Neural progenitor cell (in vitro differentiated cells): ENCODE measurements at places on chromosomes 7 and 10.

- DNase-seq: no peak
Measured at GRCh38 chr10:102812231-102812876, 24.9 kb downstream of the CYP17A1 start.

DNA sequence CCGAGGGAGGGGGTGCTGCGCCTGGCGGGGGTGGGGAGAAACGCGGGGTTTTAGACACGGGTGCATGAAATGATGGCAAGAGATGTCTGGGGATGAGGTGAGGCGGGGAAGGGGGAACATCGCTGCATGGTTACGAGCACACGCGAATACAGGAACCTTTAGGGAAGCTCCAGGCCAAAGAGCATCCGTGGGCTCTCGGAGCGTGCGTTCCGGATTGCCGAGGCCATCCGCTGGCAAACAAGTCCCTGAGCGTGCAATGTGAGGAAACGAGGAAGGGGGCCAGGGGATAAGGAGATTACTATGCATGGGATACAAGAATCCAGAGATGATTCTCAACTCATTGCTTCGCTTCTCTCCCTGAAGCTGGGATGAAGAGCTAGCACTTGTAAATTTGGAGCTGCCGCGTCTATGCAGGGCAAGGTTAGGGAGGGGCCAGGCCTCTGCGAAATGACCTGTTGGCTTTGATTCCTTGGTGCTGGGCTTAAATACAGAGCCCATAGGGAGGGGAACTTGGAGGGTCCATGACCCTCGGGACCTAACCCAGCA lies 520 bp upstream of the WNT2 start:
- DNase-seq: peak; percentile 23

- DNase-seq: peak; percentile 86
Measured at GRCh38 chr7:149569025-149569725, 71.6 kb upstream of the ZNF746 start.

- no peak for DNase-seq
Measured at GRCh38 chr7:52154382-52154781, 837.8 kb upstream of the COBL start.

- DNase-seq: no peak
Measured at GRCh38 chr7:152076940-152077933, 51.8 kb downstream of the GALNT11 start.

GRCh38 chr7:108132551-108133265 lies 2.5 kb upstream of the LAMB4 start:
- peak; percentile 86 for DNase-seq

DNA sequence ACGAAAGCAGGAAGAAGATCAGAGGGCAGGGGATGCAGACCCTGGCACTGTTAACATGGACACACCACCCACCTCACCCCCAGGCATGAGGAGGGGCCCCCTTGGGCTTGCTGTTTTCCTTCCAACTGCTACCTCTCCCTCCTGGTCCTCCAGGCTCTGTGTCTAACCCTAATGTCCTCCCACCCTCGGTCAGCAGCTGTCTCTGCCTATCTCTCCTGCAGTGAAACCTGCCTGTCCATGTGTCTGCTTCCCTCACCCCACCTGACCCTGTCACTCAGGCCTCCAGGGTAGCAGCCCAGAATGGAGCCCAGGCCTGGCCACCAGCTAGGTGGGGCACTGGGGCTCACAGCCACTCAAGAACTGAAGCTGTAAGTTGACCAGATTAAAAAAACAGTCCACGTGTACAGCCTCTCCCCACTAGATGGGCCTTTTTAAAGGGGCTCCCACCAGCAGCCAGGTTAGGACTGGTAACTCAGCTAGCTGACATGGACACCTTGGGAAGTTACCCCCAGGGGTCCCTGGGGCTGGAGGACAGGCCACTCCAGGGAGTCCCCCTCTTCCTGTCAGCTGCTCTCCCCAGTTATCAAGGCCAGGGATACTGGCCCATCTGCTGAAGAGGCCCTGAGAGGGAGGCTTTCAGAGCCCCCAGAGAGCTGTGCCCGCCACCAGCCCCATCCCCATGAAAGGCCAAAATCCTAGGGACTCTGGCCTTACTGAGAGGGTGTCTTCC lies 1.5 kb downstream of the SMARCD3 start:
- DNase-seq: no peak

DNA sequence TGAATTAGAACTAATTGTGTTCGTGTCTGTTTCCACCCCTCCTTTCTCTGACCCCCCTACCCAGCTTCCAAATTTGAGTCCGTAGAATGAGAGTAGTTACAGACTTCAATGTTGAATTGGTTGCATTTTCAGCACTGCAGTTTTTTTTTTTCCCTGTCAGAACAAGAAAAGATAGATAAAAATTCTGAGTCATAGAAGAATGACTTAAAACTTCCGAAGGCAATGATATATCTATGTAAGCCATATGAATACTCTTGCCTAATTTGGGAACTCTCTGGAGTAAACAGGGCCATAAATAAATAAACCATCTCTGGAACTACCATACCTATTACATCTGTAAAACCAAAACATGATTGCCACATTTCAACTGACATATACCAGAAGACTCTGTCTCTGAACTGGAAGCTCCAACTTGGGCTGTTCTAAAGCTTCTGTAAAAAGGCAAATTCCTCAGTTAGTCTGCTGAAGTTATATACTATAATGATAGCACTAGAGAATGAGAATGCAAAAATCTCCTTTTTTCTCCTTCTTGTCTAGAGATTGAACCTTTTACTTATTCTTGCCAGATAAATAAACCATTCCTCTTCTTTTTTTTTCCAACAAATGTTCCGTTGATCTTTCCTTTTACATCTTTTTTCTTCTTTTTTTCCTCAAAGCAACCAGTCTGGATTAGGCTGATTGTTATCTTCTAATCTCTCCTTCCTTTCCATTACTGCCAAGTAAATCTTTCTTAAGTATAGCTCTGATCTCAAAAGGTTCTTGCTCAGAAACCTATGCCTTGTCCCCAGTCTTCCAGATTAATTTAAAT lies 23.5 kb downstream of the VCL start:
- no peak for DNase-seq

GRCh38 chr10:131088619-131089018 lies 222.9 kb downstream of the TCERG1L start:
- peak; percentile 29 for DNase-seq

DNA sequence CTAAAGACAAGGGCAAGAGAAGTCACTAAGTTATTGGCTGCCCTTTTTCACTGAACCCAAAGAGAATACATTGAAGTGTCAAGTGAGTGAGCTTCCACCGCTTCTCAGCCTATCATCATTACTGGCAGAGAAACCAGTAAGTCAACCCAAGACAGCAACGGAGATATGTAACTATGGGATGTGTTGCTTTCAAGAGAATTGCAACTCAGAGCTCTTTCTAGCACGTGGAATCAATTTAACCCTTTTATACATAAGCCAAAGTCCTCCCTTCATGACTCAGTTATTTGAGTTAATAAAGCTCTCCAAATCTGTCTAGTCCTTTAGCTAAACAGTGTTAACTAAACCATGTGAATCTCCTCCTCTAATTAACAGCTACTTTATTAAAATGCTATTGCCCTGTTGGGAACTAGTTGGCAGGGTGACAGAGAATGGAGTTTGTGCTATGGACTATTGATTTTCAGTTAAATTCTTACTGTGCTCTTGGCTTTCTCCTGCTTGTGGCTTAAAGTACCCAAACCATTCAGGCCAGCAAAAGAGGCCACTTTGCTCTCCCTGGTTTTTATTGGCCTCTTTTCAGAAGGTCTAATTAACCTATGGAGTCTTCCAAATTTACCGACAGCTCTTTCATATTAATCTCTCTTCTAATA lies 287.7 kb downstream of the NRG3 start:
- no peak for DNase-seq

- DNase-seq: no peak
Measured at GRCh38 chr7:109898-110556, 82.3 kb upstream of the FAM20C start.

DNA sequence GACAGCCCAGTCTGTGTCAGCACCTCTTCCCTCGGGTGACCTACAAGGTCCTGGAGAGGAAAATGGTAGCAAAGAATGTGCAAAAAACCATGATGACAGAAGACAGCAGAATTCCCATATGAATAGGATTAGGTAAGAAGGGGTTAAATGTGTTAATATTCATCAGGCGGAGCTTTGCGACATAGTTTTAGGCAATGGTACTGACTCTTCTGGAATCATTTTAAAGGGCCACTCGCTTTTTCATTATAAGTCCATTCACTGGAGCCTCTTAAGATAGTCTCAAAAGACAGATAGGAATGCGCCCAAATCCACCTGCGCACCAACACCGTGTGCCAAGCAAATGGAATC lies 38.2 kb downstream of the DLG5 start:
- no peak for DNase-seq

- DNase-seq: no peak
Measured at GRCh38 chr10:105745596-105746148, 1104.6 kb downstream of the SORCS3 start.

- DNase-seq: no peak
Measured at GRCh38 chr10:36872702-36873393, 252.6 kb upstream of the ANKRD30A start.

- DNase-seq: no peak
Measured at GRCh38 chr10:78181381-78182055, 147.9 kb downstream of the RPS24 start.

DNA sequence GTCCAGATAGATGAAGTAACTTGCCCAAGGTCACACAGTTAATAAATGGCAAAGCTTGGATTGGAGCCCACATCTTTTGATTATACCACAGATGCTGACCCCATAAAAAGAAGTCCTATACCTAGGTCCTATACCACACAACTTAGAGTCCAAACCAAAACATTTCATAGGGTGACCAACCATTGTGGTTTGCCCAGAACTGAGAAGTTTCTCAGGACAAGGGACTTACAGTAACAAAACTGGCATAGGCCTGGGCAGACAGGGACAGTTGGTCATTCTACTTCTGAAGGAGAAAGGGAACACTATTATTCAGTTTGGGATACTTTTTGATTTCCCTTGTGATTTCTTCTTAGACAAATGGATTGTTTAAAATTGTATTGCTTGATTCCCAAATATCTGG lies 32.9 kb upstream of the PRLHR start:
- DNase-seq: no peak

DNA sequence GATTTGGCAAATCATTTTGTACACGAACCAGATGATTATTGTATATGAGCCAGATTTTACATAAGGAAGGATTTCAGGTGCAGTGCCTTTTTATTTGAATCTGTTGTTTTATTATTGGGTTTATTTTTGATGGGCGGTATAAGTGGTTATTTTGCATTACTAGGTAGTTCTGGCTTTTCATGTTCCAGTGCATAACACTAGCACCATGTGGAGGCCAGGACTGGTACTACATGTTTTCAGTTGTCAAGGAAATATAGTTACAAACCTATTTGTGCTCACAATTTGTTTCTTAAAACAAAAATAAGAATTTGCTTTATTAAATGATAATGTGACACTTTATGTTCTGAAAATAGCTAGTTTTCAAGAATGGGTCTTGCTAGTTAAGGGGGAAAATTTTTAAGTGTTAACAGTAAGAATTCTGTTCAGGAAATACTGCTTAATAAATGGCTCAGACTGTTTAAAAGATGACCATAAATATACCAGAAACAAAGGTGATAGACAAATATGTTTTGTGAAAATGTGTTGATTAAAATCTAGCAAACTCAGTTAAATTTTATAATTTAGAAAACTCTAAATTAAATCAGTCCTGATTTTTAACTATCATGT lies 7.1 kb upstream of the SEMA3E start:
- DNase-seq: peak; percentile 54

DNA sequence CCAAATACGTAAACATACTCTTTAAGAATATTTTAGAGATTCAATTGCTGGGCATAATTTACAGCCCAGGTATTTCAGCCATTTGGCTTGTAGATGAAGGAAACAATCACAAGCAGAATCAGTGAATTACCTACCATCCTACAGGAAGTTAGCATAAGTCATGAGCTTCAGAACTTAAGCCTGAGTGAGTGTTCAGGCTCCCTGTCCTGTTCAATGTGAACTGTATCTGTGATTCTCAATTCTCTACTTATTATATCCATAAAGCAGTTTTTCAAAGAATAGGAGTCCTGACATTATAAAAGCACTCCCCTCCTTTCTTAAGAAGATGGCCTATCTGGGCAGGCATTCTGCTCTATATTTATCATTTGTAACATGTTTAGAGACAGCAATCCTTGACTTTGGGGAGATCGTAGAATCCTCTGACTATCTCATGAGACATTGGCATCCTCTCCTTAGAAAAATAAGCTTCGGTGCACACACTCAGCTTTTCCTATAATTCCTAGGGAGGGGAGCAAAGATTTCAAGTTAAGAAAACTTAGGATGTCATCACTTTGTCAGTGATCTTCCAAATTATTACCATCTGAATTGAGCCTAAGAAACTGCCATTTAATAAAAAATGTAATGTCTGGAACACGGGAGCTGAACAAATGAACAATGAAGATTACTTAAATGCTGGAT lies 645.2 kb upstream of the IGFBP3 start:
- no peak for DNase-seq

- no peak for DNase-seq
Measured at GRCh38 chr7:89145801-89146200, 350.3 kb upstream of the TEX47 start.

GRCh38 chr10:79187121-79187940 lies 118.6 kb downstream of the ZMIZ1 start:
- DNase-seq: no peak

GRCh38 chr10:70363971-70364771 lies 18.3 kb downstream of the LRRC20 start:
- DNase-seq: peak; percentile 93

GRCh38 chr10:84156768-84157167 lies 16.8 kb upstream of the GPR15LG start:
- DNase-seq: no peak

DNA sequence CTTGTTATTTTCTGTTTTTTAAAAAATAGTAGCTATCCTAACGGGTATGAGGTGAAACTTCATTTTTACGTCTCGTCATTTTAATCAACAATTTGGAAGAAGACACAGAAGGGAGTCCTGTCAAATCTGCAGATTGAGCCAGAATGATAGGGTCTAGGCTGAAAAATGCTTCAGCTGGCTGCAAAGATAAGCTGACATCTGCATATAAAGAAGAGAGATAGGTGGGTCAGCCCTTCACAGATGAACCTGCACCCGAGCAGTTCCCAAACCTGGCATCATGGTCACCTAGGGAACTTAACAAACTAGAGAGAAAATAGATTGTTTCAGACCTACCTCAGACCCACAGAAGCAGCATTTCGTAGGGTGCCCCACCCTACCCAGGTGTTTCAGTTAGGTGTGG lies 35.2 kb upstream of the BMPR1A start:
- DNase-seq: no peak

- DNase-seq: no peak
Measured at GRCh38 chr10:9253121-9253520, 1198.6 kb downstream of the GATA3 start.

DNA sequence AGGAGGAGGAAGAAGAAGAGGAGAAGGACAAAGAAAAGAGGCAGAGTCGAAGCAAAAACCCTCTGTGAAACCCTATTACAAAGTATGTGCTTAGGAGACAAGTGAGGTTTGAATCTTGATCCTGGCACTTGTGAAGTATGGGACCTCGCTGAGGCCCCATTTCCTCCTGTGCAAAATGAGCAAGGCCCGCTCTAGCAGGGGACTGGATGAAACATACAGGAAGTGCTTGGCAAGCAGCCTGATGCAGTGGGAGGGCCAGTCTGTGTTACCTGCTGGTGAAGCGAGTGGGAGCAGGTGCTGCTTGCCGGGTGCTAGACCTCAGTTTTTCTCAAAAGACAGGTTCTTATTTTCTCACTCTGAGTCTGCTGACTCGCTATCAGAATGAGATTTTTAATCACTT lies 150.4 kb downstream of the JCAD start:
- DNase-seq: no peak

- DNase-seq: no peak
Measured at GRCh38 chr10:53744746-53745145, 972.2 kb upstream of the MBL2 start.
